CD4-positive, alpha-beta T cell (primary cell): ENCODE measurements at places on chromosomes 7 and 10.

DNA sequence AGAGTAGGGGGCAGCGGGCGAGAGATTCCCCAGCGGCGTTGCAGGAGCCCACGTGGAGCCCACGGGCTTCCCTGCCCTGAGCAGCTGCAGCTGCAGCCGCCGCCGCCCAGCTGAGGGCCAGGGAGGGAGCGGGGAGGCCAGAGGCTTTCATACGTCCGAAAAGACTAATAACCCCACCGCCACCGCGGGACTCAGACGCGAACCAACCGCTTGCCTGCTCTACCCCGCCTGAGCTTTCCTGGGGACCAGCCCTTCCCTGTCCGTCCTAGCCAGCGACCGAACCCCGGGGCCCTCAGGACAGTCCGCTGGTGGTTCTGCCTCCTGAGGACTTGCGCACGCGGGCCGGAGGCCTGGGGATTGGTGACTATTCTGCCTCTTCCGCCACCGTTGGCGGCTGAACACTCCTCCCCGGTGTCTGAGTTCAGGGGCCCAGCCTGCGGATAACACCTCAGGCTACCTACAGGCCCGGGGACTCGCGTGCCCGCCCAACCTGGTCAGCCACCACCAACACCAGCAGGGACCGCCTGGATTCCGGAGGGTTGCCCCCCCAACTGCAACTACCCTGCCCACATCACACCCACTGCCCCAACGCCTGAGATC lies 18.4 kb downstream of the IFT22 start:
- DNase-seq: no peak

DNA sequence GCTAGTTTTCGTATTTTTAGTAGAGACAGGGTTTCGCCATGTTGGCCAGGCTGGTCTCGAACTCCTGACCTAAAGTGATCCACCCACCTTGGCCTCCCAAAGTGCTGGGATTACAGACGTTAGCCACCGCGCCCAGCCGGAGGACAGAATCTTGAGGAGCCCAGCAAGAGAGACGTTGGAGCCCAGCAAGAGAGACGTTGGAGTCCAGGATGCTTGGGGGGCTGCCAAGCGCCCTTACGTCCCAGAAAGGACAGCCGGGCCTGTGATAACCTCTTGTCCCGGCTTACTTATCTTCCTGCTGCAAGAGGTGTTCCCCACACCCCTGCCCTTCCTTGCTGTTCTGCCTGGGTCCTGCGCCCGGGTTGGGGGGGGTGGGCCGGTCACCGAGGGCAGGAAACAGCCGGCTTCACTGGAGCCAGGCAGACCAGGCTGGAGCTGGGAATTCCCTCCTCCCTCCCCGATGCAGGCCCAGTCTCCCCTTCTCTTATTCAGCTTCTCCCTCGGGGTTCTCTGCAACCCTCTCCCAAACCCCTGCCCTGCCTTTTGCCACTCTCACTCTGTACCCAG lies 1.9 kb upstream of the EPHB4 start:
- no peak for DNase-seq

DNA sequence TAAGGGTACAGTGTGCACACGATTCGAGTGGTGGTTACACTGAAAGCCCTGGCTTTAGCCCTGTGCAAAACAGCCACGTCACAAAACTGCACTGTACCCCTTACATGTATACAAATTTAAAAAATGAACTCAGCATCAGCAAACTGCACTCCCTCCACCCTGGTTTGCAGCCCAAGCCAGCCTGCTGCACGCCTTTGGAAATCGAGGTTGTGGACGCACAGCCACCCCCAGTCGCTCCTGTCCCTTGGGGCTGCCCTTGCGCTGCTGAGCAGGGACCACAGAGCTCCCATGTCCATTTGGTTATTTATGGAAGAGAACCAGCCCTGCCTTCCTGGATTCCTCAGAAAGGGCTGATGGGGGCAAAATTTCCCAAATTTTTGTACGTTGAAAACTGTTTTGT lies 98.8 kb downstream of the INPP5A start:
- no peak for DNase-seq

- no peak for DNase-seq
These were observed 127.5 kb downstream of the COL28A1 start for GRCh38 chr7:7408001-7408770.

DNA sequence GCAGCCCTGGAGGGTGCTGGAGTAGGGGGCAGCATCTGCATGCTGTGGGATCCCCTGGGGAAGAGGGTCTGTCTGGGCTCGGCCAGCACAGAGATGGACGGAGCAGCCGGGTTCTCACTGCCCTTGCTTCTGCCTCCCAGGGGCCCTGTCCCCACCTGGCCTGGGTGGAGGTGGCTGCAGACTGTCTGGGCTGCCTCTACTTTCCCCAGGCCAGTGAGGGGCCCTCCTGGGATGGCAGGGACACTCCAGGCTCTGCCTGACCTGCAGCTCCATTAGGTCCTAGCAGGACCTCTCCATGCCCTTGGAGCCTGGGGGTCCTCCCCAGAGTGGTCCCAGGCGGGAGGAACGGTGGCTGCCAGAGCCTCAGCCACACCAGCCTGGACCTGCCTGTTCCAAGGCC lies 63.7 kb downstream of the PWWP2B start:
- DNase-seq: no peak

- DNase-seq: no peak
These were observed 168.3 kb upstream of the RNF32 start for GRCh38 chr7:156472267-156472666.

- DNase-seq: no peak
These were observed 52.0 kb upstream of the PPP1R3C start for GRCh38 chr10:91684841-91685240.

DNA sequence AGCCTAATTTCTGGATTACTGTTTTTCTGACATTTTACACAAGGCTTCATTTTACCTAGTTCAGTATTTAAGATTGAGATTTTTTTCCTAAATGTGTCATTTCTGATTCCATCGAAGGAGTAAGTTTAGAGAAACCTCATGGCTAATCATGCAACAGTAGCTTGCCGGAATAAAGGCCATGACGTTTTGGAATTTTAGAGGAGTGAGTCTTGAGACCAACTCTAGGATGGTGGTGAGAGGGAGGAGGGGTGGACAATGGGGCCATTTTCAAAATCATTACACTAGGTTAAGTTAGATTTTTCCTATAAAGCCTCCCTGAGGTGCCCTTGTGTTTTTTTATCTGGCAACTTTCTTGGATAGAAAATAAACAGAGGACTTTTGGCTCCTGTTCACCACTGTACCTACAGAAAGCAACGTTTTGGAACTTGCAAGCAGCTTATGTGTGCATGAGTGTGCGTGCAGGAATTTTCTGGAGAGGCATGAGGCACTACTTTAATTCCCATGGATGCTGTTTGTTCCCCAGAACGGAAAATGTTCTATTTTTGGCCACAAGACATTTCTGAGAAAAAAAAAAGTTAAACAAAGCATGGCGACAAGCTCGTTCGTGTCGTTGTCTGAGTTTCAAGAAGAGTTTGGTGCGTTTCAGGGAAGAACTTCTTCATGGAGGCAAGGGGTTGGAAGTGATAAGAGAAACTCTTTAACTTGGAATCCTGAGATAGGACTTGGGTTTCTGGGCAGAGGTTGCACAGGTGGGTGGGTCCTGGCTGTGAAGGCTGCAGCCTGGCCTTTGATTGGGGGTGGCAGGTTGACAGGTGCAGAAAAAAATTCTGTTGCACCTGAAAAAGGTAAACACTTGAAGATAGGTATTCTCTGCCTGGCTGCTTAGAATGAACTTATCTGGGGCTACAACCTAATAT lies 178.1 kb downstream of the PTEN start:
- DNase-seq: no peak

DNA sequence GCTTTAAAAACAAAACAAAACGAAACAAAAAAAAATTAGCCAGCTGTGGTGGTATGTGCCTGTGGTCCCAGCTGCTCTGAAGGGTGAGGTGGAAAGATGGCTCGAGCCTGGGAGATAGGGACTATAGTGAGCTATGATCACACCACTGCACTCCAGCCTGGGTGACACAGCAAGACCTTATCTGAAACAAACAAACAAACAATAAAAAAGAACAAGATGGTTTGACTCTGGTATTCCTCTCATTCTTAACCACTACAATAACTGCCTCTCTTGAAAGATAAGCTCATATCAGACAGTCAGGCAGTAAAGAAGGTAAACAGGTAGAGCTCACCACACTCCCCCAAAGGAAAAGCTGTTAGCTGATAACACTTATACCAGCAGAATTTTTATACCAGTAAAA lies 14.1 kb upstream of the DUSP5 start:
- no peak for DNase-seq

- no peak for DNase-seq
These were observed 24.3 kb downstream of the SLC29A3 start for GRCh38 chr10:71343392-71343773.
